IMR-90 (cell line): ENCODE measurements at places on chromosomes 1 and 21. TPM values are rescaled to one million over a fixed set of nuclear protein-coding genes. Genes with fewer than 3 reads are reported as not detected.

Gene ITPKB
- total RNA-seq: 0.72 and 0.83 TPM in 2 replicates

Gene TLR5
- under 0.01 and 0.18 TPM in 2 replicates for total RNA-seq

Gene LCE3D
- not detected in 2 replicates for total RNA-seq

Gene F13B
- not detected in 2 replicates for total RNA-seq

Gene RSRP1
- total RNA-seq: 71.0 and 73.9 TPM in 2 replicates

Gene LBR
- 21.3 and 37.5 TPM in 2 replicates for total RNA-seq

Gene ITSN1
- 56.4 and 62.0 TPM in 2 replicates for total RNA-seq

Gene POFUT2
- 18.8 and 23.9 TPM in 2 replicates for total RNA-seq

Gene SPRR2D
- not detected in 2 replicates for total RNA-seq

Gene C8B
- not detected in 2 replicates for total RNA-seq

Gene FRRS1
- total RNA-seq: 21.7 and 23.5 TPM in 2 replicates

Gene ITLN1
- total RNA-seq: not detected in 2 replicates

Gene HSD3B2
- not detected in 2 replicates for total RNA-seq

Gene CLCA2
- under 0.01 and 0.18 TPM in 2 replicates for total RNA-seq

Gene TNFRSF8
- under 0.01 TPM in 2 replicates for total RNA-seq

Gene GJC2
- 1.1 and 1.4 TPM in 2 replicates for total RNA-seq

Gene ST6GALNAC3
- total RNA-seq: 0.56 and 1.3 TPM in 2 replicates

Gene DAP3
- 37.2 and 48.6 TPM in 2 replicates for total RNA-seq

Gene CFH
- 6.3 and 12.8 TPM in 2 replicates for total RNA-seq

Gene ZBTB8A
- total RNA-seq: 6.1 and 7.5 TPM in 2 replicates

Gene FAM72D
- total RNA-seq: 0.72 and 0.83 TPM in 2 replicates

Gene FALEC
- not detected in 2 replicates for total RNA-seq

Gene HEYL
- total RNA-seq: not detected in 2 replicates

Gene TP73
- not detected in 2 replicates for total RNA-seq

Gene SMCP
- total RNA-seq: not detected in 2 replicates

Gene NHLH2
- not detected in 2 replicates for total RNA-seq

Gene GFI1
- total RNA-seq: under 0.01 TPM in 2 replicates
